Renal cortex interstitium (tissue), 15 donors: ENCODE measurements at places on chromosomes 7 and 10. TPM values are rescaled to one million over a fixed set of nuclear protein-coding genes. Genes with fewer than 3 reads are reported as not detected.

Gene CLEC2L
- 1.3 TPM for polyA plus RNA-seq

- no peak for DNase-seq
Measured at GRCh38 chr7:101169110-101169837, 3.9 kb upstream of the VGF start.

Gene TMEM273
- polyA plus RNA-seq, result 3.1 TPM

Gene ABCB1
- 26.8 TPM for polyA plus RNA-seq

- no peak for DNase-seq
Measured at GRCh38 chr10:73456187-73456890, 23.0 kb upstream of the MSS51 start.

DNA sequence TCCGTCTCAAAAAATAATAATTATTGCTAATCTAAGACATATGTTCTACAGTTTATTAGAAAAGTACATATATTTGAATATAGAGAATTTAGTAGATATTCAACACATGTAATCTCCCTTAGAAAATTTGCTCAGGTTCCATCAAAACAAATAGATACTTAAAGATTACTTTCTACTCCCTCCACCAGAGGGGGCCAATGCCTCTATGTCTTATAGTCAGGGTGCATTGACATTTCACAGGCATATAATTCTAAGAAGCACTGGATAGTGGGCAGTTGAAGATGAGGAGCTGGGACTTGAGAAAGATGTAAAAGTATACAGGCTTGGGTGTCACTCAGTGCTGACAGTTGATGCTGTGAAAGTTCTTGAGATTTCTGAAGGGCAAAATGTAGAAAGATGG is 301.6 kb upstream of the HPS1 start:
- DNase-seq, result peak; percentile 1

DNA sequence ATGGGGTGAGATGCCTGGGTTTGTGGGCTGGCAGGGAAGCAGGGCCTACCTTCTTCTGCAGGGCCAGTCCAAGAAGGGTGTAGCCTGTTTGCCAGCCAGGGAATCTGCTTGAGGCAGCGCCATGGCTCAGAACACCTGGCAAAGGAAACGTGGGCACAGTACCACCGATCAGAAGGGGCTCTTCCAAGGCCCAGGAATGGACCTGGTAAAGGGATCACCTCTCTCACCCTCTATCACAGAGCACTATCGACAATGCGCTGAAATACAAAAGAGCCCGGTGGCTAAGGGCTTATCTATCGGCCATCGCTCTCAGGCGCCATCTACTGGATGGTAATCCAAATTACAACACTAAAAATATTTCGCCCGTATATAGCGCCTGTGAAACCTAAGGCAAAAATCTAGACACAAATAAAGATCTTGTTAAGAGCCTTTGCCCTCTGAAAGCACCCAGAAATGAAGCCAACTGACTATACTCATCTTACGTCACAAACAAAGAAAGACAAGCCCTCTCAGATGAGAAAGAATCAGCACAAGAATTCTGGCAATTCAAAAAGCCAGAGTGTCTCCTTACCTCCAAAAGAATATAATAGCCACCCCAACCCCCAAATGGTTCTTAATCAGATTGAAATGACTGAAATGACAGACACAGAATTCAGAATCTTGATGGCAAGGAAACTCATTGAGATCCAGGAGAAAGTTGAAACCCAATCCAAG is 217.8 kb upstream of the HPS1 start:
- no peak for DNase-seq

- DNase-seq, result no peak
Measured at GRCh38 chr10:74164716-74165529, 13.9 kb downstream of the ADK start.

- no peak for DNase-seq
Measured at GRCh38 chr7:135257790-135258189, 24.2 kb downstream of the STRA8 start.

DNA sequence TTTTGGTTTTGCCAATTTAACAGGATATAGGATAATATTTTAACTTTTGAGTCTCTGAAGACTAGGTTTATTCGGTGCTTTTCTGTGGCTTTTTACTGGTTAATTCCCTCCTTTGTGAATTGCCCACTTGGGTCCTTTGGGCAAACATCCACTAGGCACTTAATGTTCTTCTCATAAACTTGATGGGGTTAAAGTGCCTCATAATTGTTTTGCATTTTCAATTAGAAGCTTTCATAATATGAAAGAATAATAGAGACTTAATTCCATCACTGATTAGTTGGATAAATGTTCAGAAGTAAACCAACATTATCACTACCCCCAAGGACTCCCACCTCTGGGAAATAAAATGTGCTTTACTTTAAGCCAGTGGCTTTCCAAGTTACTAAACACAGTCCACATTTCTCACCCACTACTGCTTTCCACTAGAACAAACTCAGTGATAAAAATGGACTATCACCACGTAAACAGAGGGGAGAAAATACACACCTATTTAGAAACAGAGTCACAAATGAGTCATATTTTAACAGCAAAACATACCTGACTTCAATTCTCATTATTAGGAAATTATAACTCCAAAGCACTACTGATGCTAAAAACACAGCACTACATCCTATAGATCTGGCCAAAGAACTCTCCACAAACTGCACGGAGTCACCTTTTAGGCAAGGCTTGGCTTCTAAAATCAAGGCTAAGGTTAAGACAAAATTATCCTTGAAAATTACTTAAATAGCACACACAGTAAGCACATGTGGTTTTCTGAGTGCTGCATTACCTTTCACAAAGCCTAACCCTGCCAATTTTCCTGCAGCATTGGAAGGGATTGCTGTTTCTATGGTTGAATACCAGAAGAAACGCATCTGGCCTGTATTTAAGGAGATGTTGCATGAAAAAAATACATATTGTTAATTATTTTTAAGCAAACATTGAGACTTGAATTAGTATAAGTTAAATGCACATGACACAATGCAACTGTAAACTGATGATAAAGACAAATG is 41.2 kb downstream of the PARD3 start:
- no peak for DNase-seq

Gene EEPD1
- polyA plus RNA-seq, result 6.6 TPM
